ENCODE measurements at places on chromosomes 1 and 21.

DNA sequence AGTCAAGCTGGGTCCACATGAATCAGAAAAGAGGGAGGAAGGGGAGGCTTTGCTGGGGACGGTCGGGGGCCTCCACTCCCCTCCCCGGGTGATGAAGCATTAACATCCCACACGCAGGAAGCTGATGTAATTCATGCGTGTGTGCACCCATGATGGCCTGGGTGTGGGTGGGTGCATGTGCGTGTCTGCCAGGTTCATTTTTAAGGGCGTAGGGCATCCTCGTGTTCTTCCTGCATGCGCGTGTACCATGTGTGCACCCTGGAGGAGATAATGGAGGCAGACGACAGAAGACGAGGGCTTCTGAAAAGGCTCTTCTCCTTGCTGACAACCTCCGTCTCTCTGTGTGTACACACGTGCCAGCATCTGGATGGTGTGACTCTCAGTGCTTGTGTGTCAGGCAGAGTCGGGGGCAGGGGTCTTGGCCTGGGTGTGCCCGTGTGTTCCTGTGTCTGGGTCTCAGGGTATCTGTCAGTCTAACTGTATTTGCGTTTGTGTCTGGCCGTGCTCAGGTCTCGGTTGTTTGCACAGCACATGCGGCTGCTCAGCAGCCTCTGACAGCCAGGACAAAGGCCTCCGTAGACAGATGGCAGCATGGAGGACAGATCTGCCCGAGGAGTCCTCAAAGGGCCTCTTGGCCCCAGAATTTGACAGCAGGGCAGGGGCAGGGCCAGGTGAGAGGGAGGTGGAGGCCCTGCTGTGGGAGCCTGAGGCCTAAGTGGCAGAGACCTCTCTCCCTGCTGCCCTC is 2.4 kb downstream of the RAP1GAP start:
- no peak for DNase-seq

DNA sequence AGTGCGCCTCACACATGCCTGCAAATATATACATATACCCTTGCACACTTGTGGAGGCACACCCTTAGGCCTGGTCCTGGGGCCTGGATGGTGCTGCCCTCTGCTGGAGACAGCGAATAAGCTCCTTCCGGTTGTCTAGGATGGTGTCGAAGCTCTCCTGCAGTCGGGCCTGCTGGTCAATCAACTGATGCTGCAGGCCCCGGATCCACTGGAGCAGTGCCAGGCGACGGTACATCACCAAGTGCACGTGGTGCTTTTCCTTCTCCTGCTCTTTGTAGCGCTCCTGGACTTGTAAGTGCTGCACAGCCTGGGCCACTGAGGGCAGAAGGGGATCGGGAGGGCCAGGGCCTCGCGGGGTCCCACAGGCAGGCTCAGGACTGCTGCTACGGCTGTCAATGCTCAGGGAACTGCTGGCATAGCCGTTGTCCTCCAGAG is 3.1 kb downstream of the C1orf216 start:
- peak; percentile 87 for DNase-seq

GRCh38 chr1:205354259-205355074 is 2.3 kb downstream of the KLHDC8A start:
- DNase-seq, result peak; percentile 71

DNA sequence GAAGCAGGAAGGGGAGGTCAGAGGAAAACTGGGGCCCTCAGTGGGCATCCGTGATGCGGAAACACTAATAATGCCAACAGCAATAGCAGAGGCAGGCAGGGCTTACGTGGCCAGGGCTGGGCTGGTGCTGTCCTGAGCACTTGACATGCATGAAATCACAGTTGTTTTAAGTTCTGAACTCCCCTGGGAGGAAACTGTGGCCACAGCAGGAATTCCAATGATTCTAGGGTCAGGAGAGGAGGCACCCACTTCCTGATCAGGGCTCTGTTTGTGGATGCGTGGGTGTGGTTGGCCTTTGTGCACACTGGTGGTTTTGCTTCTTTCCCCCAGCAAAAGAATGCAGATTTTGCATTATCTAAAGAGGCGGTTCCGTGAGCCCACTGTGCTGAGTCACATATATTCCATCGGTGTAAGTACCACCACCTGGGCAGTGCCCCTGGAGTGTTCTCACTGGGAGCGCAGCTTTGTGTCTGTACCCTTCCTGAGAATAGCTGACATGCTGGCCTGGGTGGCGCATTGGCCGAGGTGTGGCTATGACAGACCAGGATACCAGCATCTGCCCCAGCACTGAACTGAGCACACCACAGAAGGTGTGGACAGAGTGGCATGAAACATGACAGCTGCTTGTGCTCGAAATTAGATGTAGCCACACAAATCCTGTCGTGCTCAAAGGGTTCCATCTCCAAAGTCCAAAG is 71.0 kb downstream of the PDE9A start:
- no peak for DNase-seq

DNA sequence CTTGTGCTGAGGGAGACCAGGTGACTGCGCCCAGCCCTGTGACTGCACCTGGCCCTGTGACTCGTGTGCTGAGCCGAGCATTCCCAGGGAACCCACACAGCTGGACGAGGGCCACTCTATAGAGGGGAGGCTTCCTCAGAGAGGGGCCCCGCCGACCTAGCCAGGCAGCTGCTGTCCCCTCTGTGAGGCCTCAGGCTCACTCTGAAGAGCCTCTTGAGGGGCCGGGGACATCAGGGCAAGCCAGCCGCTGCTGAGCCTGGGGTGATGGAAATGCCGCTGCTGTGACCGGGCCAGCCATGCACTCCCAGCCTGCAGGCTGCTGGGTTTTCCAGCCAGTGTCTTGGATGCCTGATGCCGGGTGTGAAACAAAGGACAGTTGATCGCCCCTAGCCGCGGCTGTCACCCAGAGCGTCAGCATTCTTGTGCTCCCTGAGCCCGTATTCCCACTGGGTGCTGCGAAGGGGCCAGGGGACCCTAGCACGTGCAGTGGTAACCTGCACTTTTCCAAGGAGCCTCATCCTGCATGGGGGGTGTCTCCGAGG is 17.5 kb downstream of the PFKL start:
- DNase-seq, result no peak

- no peak for DNase-seq
Observed at GRCh38 chr1:239538239-239538988, 152.0 kb downstream of the CHRM3 start.

DNA sequence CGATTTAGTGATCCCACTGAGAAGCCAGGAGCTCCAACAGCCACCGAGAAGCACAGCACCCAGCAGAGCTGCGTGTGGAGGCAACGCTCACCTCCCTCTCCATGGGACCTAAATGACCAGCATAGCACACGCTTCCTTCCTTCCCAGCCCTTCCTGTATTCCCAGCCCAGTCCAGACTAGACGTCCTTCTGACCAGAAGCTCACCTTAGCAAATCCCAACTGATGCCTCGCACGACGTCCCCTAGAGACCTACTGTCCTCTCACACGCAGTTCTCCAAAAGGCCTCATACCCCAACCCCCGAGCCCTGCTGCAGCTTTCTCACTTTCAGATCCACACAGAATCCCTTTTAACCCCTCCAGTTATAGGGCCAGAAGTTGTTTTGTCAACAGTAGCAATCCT is 132.4 kb downstream of the SLC45A1 start:
- DNase-seq, result no peak

- DNase-seq, result no peak
Observed at GRCh38 chr1:45654540-45655280, 30.9 kb upstream of the CCDC17 start.

GRCh38 chr1:167126317-167126716 is 32.4 kb downstream of the STYXL2 start:
- no peak for DNase-seq

- peak; percentile 48 for DNase-seq
Observed at GRCh38 chr1:1237874-1238701, 6.1 kb downstream of the B3GALT6 start.

DNA sequence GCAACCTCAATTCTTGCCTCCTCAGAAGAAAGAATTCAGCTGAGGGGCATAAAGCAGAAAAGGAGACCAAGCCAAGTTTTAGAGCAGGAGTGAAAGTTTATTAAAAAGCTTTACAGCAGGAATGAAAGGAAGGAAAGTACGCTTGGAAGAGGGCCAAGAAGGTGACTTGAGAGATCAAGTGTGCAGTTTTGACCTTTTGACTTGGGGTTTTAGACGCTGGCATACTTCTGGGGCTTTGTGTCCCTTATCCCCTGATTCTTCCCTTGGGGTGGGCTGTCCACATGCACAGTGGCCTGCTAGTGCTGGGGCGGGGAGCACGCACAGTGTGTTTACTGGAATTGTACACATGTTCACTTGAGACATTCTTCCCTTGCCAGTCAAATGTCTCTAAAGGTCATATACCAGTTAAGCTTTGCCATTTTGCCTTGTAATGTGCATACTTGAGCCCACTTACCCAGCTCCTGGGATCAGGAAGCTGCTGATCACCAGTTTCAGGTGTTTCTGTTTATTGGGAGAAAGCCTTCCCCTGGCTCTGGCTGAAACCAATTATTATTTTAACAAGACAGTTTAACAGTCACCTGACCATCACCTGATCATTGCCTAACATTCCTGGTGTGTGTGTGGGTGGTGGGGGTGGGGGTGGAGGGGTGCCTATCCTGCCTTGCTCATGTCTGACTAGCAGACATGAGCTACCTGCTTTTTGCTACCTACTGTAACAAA is 36.2 kb downstream of the UTP25 start:
- no peak for DNase-seq

DNA sequence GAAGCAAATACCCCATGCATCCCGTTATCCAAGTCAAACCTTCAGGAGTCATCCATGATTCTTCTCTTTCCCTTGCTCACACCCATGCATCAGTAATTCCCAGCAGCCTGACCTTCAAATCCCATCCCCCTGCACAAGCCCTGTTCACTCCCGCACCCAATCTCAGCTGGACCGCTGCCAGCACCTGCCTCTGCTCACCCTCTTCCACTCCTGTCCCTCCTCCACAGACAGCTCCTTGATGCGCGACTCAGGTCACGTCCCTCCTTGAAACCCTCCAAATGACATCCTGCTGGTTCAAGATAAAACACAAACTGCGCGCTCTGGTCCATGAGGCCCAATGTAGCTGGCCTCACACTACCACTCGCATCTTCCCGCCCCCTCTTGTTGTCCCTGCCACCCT is 43.4 kb upstream of the MPZL1 start:
- DNase-seq, result no peak

Data from stimulated activated CD8-positive, alpha-beta memory T cell treated with anti-CD3 and anti-CD28 coated beads, Interleukin-4, amount 100 ng/mL, for 48 hours (primary cell).